ENCODE measurements at places on chromosomes 5 and 9.

- no peak for DNase-seq
Observed at GRCh38 chr5:172496671-172497371, 42.5 kb upstream of the SH3PXD2B start.

DNA sequence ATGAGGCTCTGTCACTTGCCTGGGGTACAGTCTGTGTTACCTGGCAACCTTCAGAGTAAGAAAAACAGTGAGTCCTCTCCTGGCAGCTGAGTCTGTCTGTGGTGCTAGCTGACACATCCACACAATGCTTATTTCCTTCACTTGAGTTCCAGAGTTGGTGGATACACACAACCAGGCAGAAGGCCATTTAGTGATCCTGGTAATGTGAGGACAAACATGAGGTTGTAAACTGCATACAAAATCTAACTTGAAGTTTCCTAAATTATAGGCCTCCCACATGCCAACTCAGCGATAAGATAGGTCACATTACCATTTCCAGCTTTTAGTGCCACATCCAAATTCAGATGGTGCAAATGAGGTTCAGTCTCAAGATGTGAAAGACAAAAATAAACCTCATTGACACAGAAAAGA, 125.5 kb downstream of the DCP2 start:
- DNase-seq = no peak

- no peak for DNase-seq
Observed at GRCh38 chr9:573691-574410, 267.6 kb upstream of the DMRT1 start.

DNA sequence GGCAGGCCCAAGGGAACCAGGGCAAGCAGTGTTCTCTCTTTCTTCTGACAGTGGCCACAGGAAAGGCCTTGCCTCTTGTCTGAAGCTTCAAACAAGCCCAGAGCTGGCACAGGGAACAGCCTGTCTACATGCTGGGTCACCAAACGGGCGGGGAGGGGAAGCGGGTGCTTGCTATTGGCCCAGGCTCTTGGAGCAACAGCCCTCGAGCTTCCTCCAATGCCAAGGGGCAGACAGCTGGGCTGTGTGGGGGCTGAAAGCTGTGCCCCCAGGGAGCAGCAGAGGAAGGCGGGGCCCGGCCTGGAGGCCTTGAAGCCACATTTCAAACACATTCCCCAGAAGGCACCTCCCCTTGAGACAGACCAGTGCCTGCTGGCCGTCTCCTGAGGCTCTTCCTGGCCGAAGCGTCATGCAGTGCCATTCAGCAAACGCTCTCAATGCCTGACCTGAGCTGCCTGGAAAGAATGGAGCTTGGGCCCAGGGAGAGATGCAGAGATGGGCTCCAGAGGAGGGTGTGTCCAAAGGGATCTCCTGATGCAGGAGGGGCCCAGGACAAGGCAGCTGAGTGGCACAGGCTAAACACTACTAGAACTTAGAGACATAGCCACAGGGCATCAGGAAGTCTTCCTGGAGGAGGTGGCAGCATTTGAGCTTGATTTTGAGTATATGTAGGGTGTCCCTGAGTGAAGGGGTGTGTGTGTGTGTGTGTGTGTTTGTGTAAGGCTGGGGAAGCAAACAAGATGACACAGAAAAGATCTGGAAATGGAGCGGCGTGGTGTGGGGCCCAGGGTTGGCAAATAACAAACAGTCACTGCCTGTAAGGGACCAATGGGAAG, 2.5 kb downstream of the FIBCD1 start:
- no peak for DNase-seq

- DNase-seq = no peak
Observed at GRCh38 chr5:68534131-68534940, 318.8 kb downstream of the PIK3R1 start.

GRCh38 chr9:37031081-37031480, 3.0 kb downstream of the PAX5 start:
- DNase-seq = no peak
